Activated T-helper 17 cell treated with anti-CD3 and anti-CD28 coated beads, Interleukin-2, amount 50 U/mL, for 72 hours (primary cell): ENCODE measurements at places on chromosomes 16 and 17. TPM values are rescaled to one million over a fixed set of nuclear protein-coding genes. Genes with fewer than 3 reads are reported as not detected.

The SYT17 gene
- total RNA-seq: not detected

The SSTR5 gene
- not detected for total RNA-seq

The LITAFD gene
- not detected for total RNA-seq

The OSGIN1 gene
- 0.48 TPM for total RNA-seq

The PTX4 gene
- not detected for total RNA-seq

The GSG1L gene
- total RNA-seq: 0.29 TPM

The ATP2C2 gene
- total RNA-seq: not detected

The FBXO39 gene
- 0.24 TPM for total RNA-seq

The SLC16A13 gene
- 11.8 TPM for total RNA-seq

The MT1E gene
- not detected for total RNA-seq

The NTHL1 gene
- 13.2 TPM for total RNA-seq

The SLFN11 gene
- total RNA-seq: 112 TPM

The NETO2 gene
- 17.9 TPM for total RNA-seq

The ABCA3 gene
- 5.2 TPM for total RNA-seq

The RASL10B gene
- total RNA-seq: 0.16 TPM

The TP53TG3B gene
- not detected for total RNA-seq

The SBK1 gene
- 1.7 TPM for total RNA-seq

The TVP23A gene
- total RNA-seq: 0.69 TPM

The CASKIN2 gene
- 2.9 TPM for total RNA-seq

The HSPB9 gene
- total RNA-seq: 0.13 TPM

The GP1BA gene
- 0.11 TPM for total RNA-seq

The HCRT gene
- not detected for total RNA-seq

The BHLHA9 gene
- total RNA-seq: not detected

The OR2C1 gene
- not detected for total RNA-seq

The NAE1 gene
- 110 TPM for total RNA-seq

The OTOP3 gene
- total RNA-seq: not detected

The IRF8 gene
- 6.3 TPM for total RNA-seq

The NPIPA5 gene
- total RNA-seq: 7.6 TPM

The CARD14 gene
- not detected for total RNA-seq

The CNGB1 gene
- not detected for total RNA-seq

The ASPHD1 gene
- 3.1 TPM for total RNA-seq

The SGCA gene
- total RNA-seq: not detected

The CLDN7 gene
- total RNA-seq: 1.0 TPM

The TBC1D3E gene
- not detected for total RNA-seq
